Psoas muscle (tissue), 8 donors: ENCODE measurements at places on chromosomes 7 and 10.

- no peaks in the 10 kb centered on the region for H3K4me1 ChIP-seq
- H3K36me3 ChIP-seq = no peaks in the 10 kb centered on the region
- H3K4me3 ChIP-seq = no peak overlapping the region
- no peaks in the 10 kb centered on the region for H3K27me3 ChIP-seq
- H3K27ac ChIP-seq = no peak overlapping the region
- no peak for DNase-seq
Observed at GRCh38 chr7:94045581-94045980, 41.4 kb upstream of the BET1 start.

DNA sequence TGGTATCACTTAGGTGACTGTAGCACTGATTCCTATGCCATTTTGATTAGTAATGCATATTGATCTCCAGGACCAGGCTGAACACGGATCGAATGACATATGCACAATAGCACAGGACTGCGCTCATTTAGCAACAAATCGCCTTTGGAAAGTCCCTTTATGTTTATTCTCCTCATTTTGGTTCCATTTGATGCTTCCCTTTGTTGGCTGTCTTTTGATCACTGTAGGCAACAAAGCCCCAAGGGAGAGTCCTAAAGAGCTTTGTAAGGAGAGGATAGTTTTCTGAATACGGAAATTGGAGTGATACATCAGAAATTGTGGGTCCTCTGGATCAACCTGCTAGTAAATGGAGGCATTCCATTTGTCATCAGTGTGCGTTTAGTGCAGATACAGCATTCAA is 1111.4 kb downstream of the SORCS1 start:
- H3K4me3 ChIP-seq = no peak overlapping the region
- DNase-seq = no peak
- no peak overlapping the region for H3K27ac ChIP-seq
- H3K27me3 ChIP-seq = no peaks in the 10 kb centered on the region
- no peaks in the 10 kb centered on the region for H3K4me1 ChIP-seq
- H3K36me3 ChIP-seq = no peaks in the 10 kb centered on the region

DNA sequence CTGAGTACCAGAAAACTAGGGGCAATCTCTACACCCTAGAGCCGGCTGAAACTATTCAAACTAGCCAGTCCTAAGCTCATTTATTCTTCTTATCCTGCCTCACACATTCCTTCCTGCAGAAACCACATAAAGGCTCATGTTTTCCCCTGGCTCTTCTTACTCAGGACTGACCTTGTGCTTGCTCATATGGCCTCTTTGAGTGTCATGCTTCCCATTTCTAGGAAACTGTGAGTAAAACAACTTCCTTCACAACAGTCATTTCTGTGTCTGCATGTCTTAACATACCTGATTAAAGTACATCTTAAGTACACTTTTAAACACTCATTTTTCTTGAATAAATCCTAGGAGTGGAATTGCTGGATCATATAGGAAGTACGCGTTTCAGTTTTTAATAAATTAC is 52.3 kb upstream of the KIAA1217 start:
- H3K4me3 ChIP-seq = no peak overlapping the region
- no peaks in the 10 kb centered on the region for H3K27me3 ChIP-seq
- H3K27ac ChIP-seq = no peak overlapping the region
- no peaks in the 10 kb centered on the region for H3K4me1 ChIP-seq
- no peak for DNase-seq

DNA sequence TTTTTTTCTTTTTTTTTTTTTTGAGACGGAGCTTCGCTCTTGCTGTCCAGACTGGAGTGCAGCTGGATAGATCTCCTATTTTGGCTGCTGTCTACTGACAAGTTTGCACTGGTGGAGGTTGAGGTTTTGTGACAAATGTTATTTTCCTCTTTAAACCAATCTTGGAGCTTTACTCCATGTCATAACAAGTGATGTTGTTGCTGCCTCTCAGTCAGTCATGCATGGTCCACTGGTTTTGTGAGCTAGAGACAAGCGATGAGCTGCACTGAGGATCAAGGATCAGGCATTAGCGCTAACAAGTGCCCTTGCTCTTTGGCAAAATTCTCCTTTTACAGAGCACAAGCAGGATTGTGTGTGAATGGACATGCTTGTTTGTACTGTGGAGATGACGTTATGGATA is 805 bp upstream of the WDFY4 start:
- no peak overlapping the region for H3K27ac ChIP-seq
- H3K4me3 ChIP-seq = no peak overlapping the region
- no peaks in the 10 kb centered on the region for H3K27me3 ChIP-seq
- H3K36me3 ChIP-seq = no peaks in the 10 kb centered on the region

GRCh38 chr10:132929953-132930548 is 12.3 kb downstream of the CFAP46 start:
- H3K4me3 ChIP-seq = no peak overlapping the region
- DNase-seq = peak; percentile 45
- no peaks in the 10 kb centered on the region for H3K4me1 ChIP-seq
- H3K27me3 ChIP-seq = no peaks in the 10 kb centered on the region

DNA sequence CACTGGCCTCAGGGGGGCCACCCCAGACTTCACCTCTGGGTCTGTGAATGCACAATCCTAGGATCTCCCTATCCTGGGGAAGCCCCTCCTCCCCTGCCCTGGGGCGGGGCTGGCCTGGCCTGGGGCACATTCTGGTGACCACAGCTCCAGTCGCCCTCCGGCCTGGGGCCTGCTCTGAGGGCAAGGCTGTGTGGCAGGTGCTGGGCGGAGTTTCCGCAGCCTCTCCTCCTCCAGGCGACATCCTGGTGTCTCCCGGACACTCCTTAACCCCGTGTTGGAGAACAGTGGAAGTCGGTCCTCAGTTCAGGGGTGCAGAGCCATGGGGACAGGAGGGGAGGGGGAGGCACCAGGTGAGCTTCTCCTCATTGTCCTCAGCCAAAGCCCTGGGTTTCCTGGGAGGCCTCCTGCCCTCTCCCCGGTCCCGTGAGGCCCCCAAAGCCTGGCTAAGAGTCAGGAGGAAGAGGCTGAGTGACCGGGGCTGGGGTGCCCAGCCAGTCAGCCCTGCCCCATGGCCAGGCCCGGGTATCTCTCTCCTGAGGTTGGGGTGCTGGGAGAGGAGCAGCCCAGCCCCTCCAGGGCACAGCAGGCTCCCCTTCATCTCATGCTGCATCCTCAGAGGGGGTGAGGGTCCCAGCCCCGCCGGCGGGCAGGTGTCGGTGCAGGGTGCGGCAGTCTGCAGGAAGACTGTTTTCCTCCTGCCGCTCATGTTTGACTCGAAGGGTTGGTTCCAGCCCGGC is 22.6 kb downstream of the UNCX start:
- peaks cover 9% of the 10 kb centered on the region for H3K27me3 ChIP-seq
- peak; percentile 1 for DNase-seq
- no peak overlapping the region for H3K27ac ChIP-seq
- H3K36me3 ChIP-seq = no peaks in the 10 kb centered on the region
- H3K4me1 ChIP-seq = no peaks in the 10 kb centered on the region
